ENCODE measurements at places on chromosomes 1 and 21.

DNA sequence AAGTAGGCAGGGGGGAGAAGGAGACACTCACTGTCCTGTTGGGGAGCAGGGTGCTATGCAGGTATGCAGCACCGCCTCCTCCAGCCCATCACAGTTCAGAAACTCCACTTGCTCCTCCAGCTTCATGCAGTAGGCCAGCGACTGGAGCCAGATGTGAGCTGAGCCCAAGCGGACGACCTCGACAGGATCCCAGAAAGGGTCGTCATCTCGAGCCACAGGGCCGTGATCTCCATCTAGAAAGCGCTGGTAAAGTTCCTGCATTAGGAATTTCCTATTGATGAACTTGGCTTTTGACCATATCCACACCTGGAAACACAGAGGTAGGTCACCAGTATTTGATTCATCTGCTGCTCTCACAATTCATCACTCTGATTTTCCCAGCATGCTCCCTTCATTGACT lies 56.1 kb downstream of the SCCPDH start:
- DNase-seq, result no peak

GRCh38 chr21:44059710-44060109 lies 47.5 kb upstream of the PWP2 start:
- no peak for DNase-seq

DNA sequence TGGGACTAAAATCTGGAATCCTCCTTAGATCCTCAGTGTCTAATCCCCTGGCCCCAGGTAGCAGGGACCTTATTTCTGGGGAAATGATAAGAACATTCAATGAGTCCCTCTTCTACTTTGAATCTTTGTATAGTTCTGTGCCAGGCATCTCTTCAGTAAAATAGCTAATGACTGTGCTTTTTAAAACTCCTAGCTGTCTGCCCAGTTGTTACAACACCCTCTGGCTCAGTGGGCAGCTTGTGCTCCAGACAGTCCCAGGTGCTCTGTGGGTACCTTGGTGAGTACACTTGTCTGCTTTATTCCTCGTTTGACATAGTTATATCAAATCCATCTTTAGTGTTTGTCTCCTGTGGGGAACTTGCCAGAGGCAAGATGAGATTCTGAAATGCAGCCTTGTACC lies 18.0 kb downstream of the TGFB2 start:
- DNase-seq, result no peak

DNA sequence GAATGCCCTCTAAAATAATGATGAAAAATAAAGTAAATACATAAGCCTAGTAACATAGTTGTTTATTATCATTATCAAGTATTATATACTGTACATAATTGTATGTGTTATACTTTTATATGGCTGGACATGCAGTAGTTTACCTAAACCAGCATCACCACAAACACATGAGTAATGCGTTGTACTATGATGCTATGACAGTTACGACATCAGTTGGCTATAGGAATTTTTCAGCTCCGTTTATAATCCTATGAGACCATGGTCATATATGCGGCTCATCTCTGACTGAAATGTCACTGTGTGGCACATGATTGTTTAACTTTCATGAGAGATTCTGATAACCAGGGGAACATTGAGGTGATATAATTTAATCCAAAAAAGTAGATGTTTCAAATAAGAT lies 352.1 kb downstream of the ST6GALNAC3 start:
- no peak for DNase-seq

DNA sequence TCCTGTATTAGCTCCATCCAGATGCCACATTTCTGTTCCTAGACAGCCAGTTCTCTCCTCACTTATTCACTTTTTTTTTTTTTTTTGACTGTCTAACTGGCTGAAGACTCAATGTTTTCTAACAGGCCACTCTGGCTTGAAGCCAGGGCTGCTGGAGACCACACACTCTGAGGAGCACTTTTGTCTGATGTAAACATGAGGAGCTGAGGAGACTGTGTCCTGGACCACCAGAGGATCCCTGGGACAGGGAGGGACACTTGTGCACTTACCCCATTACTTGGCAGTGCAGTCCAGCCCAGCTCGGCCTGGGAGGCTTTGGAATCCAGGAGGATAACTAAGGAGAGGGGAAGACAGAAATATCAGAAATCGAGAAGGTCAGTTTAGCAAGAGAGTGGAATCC lies 2.4 kb downstream of the EPHA10 start:
- DNase-seq, result no peak

- DNase-seq, result no peak
These were observed 334.2 kb downstream of the NTNG1 start for GRCh38 chr1:107474877-107475612.

GRCh38 chr1:27862671-27863537 lies 9.4 kb upstream of the THEMIS2 start:
- no peak for DNase-seq

DNA sequence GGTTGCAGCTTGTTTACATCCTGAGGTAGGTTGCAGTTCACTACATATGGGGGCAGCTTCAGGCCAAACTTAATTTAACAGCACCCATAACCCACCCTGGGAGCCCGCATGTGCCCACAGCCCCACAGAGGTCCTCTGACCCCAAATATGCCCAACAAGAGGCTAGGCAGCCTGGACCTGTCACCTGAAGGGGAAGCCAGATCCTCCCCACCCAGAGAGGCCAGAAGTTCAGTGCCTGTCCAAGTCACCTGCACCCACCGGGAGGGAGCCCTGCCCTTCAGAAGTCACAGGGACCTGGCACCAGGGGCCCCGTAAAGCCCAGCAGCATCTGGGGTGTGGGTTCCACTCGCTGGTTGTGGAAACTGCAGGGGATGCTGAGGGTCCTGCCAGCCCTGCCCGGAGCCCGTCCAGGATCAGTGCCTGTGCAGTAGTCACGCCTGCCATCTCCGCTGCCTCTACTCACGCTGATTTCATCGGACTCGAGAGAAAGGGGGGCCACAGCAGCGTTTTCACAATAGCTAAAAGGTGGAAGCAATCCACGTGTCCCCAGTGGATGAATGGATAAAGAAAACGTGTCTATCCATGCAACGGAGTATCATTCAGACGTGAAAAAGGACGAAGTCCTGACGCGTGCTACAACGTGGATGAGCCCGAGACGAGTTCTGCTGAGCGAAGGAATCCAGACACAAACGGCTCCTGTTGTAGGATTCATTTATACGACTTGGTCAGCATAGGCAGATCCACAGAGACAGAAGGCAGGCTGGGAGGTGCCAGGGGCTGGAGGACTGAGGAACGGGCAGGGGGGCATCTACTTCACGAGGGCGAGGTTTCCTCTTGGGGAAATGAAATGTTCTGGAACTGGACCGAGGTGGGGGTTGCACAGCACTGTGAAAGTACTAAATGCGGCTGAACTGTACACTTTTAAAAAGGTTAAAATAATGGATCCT lies 33.9 kb upstream of the COL6A2 start:
- DNase-seq, result peak; percentile 43

- no peak for DNase-seq
These were observed 195.5 kb downstream of the LMO4 start for GRCh38 chr1:87524021-87524754.

DNA sequence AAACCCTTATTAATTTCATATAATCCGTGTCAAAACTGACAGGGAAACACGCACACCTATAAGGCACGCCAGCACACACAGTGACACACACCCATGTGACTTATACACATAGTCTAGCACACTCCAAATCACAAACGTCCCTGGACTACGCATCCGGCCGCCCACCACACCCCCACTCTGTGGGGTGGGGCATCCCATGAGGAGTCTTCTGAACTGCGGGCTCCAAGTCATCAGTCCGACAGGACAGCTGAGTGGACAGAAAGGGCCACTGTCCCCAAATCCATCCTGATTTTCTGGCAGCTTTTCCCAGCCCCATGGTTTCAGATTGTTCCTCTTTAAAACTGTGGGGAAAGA lies 829 bp downstream of the PEA15 start:
- peak; percentile 84 for DNase-seq

GRCh38 chr1:191760016-191760415 lies 398.2 kb upstream of the RGS18 start:
- no peak for DNase-seq

DNA sequence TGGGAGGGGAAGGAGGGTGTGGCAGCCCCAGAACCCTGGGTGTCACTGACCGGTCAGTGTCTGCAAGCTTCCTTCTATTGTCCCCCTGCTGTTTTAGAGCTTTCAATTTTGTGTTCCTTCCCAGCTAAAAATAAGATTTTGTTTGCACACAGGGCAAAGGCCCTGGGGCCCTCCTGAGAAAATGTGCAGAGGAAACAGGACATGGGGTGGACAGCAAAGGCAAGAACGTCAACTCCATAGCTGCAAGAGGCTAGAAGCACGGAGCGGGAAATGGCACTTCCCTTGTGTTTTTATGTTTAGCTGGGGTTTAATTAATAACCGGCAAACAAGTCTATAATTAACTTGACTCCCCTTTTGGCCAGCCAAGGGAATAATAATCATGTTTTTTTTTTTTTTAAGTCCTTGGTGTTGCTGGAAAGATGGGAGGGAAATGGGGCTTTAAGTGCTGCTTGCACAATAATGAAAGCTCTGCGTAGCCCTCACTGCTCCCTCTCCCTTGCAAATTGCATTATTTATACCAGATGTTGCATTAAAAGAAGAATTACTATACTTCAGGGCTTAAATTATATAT lies 261.4 kb upstream of the USP24 start:
- no peak for DNase-seq

DNA sequence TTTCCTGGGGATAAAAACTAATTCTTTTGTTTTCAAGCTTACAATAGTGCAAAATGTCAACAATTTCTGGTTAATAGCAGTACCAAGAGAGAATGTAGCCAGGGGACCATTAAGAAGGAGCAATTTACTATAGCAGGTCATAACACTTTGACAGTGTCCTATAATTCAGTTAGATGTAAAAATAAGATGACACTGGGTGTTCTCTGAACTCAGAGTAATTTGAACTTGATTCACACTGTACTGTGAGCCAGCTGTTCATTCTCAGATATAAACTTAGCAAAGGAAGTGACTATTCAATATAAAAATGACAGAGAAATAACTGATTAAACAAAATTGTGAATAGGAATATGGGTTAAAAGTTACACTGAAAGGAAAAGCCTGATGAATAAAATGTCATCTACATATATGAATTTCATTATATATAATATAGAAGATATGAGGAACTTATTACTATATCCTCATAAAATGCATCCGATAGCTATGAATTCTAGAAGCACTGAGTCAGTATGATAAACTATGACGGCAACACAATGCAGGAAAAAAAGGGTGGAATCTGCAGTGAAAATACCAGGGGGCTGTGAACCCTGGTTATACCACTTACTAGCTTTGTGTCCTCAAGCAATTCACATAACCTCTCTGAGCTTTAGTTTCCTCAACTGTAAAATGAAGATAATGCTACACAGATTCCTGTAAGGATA lies 135.9 kb downstream of the ACBD6 start:
- DNase-seq, result no peak

DNA sequence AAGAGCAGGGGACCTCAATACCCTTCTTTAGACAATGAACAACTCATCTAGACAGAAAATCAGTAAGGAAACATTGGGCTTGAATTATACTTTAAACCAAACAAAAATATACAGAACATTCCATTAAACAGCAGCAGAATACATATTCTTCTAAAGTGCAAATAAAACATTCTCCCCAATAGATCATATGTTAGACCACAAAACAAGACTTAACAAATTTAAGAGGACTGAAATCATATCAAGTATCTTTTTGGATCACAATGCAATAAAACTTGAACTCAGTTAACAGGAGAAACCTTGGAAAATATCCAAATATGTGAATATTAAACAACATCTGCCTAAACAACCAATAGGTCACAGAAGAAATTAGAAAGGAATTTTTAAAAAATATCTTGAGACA lies 47.7 kb upstream of the HP1BP3 start:
- no peak for DNase-seq

- DNase-seq, result peak; percentile 98
These were observed 31.9 kb downstream of the MTARC1 start for GRCh38 chr1:220818421-220819173.

GRCh38 chr1:78864175-78864574 lies 142.4 kb downstream of the ADGRL4 start:
- DNase-seq, result no peak

DNA sequence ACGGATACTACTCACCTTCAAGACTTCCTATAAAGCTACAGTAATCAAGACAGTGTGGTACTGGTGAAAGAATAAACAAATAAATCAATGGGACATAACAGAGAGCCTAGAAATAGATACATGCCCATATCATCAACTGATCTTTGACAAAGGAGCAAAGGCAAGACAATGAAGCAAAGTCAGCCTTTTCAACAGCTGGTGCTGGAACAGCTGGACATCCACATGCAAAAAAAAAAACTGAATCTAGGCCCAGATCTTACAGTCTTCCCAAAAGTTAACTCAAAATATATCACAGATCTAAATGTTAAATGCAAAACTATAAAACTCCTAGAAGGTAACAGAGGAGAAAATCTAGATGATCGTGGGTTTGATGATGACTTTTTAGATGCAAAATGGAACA lies 170.3 kb downstream of the MIS18A start:
- no peak for DNase-seq

- DNase-seq, result no peak
These were observed 9.0 kb upstream of the CYP4A22 start for GRCh38 chr1:47128221-47128620.

DNA sequence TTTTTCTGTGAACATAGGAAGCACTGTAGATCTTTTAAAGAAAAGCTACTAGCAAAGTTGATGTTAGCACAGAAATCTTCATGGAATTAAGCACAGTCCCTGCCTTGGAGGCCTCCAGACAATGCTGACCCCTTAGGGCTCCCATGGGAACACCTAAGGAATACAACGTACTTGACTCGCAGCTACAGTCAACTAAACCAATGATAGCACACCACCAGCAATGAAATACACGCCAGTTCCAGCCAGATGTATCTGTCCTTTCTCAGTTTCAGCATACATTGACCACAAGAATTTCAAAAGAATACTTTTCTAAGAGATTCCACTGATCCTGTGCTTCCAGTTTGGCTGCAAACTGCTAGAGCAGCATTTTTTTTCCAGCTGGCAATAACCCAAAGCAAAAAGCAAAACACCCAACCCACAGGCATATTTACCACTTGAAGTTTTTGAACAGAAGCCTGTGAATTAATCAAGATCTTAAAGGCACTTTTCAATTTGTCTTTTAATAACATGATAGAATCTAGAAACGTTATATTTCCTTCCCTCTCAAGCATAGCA lies 42.8 kb upstream of the KRTAP11-1 start:
- DNase-seq, result peak; percentile 74

DNA sequence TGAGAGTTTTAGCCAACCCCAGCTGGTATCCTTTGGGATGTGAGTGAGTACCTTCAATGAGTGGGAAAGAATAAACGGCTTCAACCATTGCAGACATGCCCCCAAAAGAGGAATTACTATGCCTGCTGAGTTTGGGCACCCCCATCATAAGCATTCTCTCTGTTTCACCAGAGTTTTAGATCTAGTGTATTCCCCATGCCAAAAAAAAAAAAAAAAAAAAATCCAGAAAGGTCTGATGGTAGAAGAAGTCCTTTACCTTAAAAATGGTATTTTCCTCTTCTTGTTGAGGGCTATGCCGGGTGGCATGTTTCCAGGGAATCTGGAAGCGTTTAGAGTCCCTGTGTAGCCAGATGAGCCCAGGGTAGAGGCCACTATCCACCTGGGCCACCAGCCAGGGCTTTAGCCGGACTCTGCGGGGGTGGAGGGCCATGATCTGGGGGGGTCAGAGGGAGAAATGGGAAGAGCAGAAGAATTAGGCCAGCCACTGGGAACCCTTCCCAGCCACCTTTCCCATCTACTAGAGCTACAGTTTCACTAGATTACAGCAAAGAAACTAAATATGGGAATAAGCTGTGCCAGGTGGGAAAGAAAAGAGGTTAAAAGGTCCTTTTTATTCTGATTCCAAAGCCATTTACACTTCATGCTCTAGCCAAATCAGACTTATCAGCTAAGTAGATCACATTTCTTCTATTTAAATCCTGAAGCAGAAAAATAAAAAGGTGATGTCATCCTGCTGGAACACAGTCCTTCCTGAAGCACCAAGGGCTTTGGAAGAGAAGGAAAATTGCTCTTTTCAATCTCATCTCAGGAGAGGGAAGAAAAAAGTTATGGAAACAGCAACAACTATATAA lies 4.7 kb downstream of the IRF6 start:
- no peak for DNase-seq
